Pons (tissue), 1 donor: ENCODE measurements at places on chromosomes 7 and 10.

GRCh38 chr10:92662848-92663247 is 26.9 kb upstream of the HHEX start:
- no peak for DNase-seq

GRCh38 chr10:4833286-4833685 is 7.3 kb downstream of the AKR1E2 start:
- DNase-seq, result no peak

- no peak for DNase-seq
Measured at GRCh38 chr7:36944838-36945237, 220.5 kb upstream of the AOAH start.

DNA sequence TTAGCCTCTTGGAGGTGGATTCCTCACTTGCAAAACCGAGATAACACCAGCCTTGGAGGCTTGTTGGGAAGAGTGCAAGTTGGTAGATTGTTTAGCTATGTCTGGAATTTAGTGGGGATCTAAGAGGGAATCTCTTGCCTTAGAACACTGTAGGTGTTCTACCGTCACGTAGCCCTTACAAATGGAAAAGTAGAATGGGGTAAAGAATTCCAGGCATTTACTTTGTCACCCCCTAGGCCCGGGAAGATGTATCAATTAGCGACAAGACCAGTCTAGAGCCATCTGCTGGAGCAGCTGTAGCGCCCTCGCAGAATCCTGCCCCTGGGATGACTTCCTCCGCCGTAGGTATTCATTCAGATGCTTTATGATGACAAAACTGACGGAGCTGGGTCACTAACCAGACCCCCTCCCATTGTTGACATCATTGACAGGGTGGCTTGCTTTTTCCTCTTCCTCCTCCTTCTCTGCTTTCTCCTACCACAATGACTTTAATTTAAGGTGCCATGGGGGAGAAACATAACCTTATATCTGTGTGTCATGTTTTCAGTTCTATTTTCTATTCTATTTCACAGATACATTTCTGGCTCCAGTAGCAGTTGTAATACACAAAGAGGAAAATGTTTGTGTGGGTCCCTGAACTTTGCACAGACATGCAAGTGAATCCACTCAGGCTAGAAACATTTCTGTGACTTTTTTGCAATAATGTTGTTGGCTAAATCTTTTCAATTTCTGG is 262.6 kb upstream of the LYZL1 start:
- DNase-seq, result no peak

GRCh38 chr7:114663502-114663901 is 248.9 kb downstream of the FOXP2 start:
- peak; percentile 61 for DNase-seq

GRCh38 chr7:138875794-138876193 is 77.8 kb upstream of the ATP6V0A4 start:
- DNase-seq, result no peak

- no peak for DNase-seq
Measured at GRCh38 chr7:149474309-149475120, 13.7 kb upstream of the ZNF777 start.

GRCh38 chr7:82678716-82679115 is 235.1 kb upstream of the CACNA2D1 start:
- DNase-seq, result no peak

- DNase-seq, result no peak
Measured at GRCh38 chr10:36494371-36494770, 631.0 kb upstream of the ANKRD30A start.

- DNase-seq, result no peak
Measured at GRCh38 chr10:102344067-102344466, 51.4 kb upstream of the NFKB2 start.

- no peak for DNase-seq
Measured at GRCh38 chr10:62081341-62082270, 180.1 kb downstream of the ARID5B start.

DNA sequence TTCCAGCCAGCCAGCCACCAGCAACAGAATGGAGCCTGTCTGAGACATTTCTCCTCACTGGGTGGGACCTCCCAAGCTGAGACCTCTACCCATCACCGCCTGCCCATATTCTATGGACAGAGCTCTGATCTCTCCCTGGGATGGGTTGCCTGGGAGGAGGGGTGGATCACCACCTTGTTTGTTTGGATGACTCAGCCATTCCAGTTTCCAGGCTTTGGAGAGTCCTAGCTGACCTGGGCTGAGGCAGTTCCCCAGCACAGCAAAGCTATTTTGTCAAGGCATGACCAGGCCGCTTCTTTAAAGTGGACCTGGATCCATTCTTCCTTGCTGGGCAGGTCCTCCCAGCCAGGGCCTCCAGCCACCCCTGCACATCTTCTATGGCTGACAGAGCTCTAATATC is 982.3 kb downstream of the DNAJB9 start:
- no peak for DNase-seq
